ENCODE measurements at places on chromosomes 12 and 14.

DNA sequence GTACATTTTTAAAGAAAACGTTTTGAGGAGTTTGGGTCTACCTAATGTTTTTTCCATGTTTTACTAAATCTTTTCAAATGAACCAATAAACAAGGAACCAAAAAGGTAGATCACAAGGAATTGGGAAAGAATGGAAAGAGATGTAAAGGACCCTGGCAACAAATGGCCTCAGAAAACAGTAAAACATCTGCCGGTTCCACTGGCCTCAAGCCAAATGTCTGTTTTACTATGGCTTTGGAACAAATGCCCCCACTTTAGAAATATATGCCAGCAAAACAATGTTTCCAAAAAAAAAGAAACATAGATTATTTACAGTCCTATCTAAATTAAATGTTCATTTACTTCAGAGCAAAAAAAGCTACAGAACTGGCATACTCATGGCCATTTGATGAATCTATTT is 3.0 kb downstream of the TRMT5 start:
- no peak for DNase-seq

DNA sequence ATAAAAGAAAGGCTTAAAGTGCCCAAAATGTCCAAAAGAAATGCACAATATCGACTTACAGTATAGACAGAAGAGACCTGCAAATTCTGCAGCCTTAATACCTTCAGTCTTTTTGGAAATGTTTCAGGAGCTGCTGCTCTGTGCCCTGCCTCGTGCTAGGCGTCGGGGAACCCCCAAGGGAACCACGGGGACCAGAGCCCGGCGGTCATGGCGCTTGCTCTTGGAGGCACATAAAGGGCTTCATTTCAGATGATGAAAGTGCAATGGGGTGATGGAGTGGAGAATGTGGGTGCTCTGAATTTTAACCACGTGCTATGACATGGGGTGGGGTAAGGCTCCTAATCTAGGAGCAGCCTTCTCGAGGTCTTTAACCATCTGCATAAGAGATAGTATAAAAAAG is 14.8 kb upstream of the AACS start:
- no peak for DNase-seq

- DNase-seq: no peak
These were observed 30.0 kb downstream of the TUNAR start for GRCh38 chr14:95906591-95906990.

- DNase-seq: peak; percentile 82
These were observed 37.2 kb downstream of the RDH12 start for GRCh38 chr14:67738740-67739504.

DNA sequence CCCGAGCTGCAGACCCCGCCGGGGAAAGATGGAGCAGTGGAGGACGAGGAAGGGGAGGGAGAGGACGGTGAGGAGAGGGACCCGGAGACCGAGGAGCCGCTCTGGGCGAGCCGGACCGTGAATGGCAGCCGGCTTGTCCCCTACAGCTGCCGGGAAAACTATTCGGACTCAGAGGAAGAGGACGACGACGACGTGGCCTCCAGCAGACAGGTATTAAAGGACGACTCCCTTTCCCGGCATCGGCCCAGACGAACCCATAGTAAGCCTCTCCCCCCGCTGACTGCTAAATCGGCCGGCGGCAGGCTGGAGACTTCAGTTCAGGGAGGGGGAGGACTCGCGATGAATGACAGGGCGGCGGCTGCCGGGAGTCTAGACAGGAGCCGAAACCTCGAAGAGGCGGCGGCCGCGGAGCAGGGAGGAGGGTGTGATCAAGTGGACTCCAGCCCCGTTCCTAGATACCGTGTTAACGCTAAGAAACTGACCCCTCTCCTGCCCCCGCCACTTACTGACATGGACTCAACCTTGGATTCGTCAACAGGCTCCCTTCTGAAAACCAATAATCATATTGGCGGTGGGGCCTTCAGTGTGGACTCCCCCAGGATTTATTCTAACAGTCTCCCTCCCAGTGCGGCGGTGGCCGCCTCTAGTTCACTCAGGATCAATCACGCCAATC is 962 bp downstream of the LEMD3 start:
- DNase-seq: no peak

DNA sequence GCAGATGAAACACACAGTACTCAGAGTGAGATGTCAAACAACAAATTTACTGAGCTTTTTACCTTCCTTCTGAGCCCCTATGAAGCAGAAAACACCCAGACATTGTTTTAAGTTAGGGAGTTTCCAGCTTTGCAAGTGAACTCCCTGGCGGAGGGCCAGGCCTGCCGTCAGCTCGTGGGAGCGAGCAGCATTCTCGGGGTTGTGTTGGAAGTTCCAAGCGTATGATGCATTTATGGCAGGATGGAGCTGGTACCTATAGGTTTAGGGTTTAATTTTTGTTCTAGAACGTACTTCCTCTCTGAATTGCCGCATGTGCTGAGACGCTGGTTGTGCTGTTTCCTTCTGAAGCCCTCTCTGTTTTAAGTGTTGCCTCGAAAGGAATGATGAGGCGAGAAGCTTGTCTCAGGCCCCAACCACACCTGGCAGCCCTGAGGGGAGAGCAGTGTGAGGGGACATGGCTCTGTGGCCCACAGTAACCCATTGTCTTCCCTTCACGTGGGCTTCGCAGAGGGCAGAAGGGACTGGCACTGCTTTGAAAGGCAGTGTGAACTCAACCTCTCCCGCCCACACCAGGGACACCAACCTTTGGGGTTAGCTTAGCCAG is 76.6 kb downstream of the SSPN start:
- peak; percentile 75 for DNase-seq

DNA sequence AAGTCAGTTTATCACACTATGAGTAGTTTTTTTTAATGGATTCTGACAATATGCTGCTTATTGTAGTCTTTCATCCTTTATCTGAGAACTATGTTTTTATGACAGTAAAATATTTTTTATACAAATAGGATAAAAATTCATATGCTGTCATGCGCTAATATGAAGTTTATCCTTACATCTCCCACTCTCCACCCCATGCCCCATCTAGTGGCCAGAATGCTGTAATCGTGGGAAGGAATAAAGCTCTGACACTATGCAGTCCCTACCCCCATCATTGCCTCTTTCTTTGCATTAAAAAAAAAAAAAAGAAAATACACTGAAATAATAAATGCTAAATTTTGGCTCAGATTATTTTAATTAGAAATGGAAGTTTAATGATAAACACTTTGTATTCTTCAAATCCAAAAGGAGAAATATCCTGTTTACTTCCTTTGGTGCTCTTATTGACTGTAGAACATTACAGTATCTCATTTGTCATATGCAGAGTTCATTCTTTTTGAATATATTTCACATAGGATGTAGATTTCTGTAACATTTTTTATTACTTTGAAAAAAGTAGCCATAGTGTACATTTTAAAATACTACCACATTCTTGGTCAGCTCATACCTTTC is 145.9 kb upstream of the SLCO1C1 start:
- no peak for DNase-seq

DNA sequence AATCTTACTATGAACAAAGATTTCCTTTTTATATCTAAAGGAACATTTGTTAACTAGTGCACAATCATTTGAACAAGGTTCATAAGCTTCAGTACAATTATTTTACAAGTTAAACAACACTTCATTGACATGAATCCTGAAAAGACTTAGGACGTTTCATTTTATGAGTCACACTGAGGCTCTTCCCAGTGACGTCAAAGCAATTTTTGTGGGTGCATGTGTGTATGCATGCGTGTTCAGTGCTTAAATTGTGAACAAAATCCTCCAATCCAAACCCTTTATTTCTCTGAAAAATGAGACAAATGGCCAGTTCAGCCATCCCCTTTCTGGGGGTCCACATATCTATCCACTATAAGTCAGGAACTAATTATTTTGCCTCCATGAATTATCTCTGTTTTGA is 2.9 kb downstream of the LMNTD1 start:
- DNase-seq: no peak

GRCh38 chr12:125525879-125526278 is 460.6 kb downstream of the AACS start:
- no peak for DNase-seq

DNA sequence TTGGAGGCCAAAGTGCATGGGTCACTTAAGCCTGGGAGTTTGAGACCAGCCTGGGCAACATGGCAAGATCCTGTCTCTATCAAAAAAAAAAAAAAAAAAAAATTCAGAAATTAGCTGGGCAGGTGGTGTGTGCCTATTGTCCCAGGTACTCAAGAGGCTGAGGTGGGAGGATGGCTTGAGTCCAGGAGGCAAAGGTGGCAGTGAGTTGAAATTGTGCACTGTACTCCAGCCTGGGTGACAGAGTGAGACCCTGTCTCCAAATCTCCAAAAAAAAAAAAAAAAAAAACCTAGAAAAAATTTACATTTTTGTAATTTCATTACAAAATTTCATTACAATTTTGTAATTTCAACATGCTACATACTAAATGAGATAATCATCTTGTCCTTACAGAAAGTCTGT is 42.7 kb downstream of the SYNE2 start:
- no peak for DNase-seq

DNA sequence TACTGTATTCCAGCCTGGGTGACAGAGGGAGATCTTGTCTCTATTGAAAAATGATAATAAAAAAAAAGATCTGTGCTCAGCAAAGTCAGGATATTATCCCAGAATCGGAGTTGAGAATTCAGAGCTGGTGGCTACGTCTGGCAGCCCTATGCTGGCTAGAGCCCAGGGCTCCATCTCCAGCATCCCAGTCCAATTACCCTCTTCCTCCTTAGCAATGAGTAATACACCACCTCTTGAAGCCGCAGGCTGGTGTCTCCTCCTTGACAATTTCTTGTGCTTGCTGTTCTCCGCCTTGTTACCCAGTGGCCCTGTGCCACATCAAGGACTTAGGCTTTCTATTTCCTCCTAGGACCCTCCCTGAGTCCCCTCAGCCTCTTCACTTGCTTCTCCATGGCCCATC is 38.4 kb upstream of the DDX11 start:
- DNase-seq: no peak

- DNase-seq: no peak
These were observed 94.3 kb upstream of the PDE3A start for GRCh38 chr12:20274008-20274407.

- DNase-seq: no peak
These were observed 110.2 kb downstream of the RASSF9 start for GRCh38 chr12:85725991-85726390.

DNA sequence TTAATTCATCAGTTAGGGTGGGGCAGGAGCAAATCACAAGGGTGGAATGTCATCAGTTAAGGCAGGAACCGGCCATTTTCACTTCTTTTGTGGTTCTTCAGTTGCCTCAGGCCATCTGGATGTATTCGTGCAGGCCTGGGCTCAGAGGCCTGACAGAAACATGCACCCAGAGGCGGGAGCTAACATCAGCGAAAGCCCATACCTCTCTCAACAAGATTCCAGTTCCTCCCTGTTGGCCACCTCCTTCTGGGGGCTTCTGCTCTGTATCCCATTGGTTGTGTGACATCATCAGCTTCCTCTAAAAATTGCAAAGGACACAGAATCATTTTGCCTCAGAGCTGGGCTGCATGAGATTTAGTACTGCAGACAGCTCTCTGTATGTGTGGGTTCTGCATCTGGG is 134.3 kb downstream of the ZNF664 start:
- DNase-seq: no peak

GRCh38 chr12:89238593-89238992 is 113.7 kb downstream of the DUSP6 start:
- DNase-seq: no peak

GRCh38 chr12:127980585-127980984 is 286.4 kb upstream of the TMEM132C start:
- DNase-seq: no peak

GRCh38 chr14:33457617-33458016 is 493.3 kb downstream of the EGLN3 start:
- DNase-seq: no peak

DNA sequence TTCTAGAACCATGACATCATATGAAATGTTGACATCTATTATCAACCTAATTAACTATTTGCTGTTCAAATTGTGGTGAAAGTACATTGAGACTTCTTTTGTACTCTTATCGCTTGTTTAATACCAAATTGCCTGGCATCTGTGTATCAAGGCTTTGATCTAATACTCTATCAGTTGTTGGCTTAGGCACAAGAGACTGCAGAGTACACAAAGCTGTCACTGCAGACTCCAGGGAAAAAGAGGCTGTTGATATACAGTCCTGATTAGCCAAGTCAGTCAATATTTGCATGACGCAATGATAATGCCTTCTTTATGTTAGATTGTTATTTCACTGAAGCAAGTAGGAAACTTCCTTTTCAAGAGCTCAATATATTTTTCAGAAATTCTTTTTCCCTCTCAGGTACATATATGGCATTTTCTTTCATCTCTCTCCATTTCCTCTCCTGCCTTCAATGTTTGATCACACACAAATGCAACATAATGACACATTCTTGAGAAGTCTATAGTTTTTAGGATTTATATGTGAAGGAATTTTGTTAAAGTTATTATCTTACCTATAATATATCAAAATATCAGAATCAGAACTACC is 32.3 kb upstream of the PTCSC3 start:
- no peak for DNase-seq

DNA sequence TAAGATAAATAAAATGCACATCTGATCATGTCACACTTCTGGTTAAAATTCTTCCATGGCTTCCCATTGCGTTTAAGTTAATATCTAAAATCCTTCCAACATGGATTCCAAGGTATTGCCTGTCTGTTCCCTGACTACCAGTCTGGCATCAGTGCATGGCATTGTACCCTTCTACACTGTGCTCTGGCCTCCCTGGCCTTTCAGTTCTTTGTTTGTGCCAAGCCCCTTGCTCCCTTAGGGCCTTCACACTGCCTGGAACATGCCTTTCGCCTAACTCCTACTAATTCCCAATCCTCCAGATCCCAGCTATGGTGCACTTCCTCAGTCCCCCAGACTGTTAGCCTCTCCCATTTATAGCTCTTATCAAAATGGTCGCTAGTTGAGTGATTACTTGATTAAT is 6.3 kb downstream of the CIPC start:
- no peak for DNase-seq

DNA sequence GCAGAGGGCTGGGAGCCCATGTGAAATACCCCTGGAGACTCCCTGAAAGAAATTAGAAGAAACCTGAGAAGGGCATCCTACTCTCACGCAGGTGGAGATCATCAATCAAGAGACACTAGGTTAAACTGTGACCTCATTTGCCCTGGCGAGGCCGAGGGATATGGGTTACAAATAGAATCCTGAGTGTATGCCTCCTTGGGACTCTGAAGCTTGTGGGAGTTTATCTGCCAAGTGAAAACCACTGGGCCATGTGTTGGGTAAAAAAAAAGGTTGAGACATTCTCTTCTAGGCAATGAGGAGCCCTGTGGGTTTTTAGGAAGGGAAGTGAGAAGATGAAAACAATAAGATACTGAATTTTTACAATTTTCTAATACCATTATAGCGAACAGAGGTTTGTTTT is 160.7 kb upstream of the ARID2 start:
- DNase-seq: no peak

- DNase-seq: no peak
These were observed 172.2 kb downstream of the FLRT2 start for GRCh38 chr14:85702191-85702590.

DNA sequence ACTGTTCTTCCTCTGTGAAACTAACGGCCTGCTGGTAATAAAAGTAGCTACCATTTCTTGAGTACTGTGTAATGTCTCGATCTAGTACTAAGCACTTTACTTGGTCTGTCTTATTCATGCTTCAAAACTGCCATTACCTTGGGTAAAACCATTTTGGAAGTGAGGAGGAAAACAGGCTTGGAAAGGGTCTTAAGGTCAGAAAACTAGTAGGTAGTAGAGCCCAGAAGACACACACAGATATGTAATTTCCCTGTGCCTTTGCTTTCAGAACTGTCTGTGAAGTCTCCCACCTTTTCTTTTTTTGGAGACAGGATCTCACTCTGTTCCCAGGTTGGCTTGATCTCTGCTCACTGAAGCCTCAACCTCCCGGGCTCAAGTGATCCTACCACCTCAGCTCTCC is 3.4 kb upstream of the DDX55 start:
- no peak for DNase-seq

- no peak for DNase-seq
These were observed 11.4 kb upstream of the SOS2 start for GRCh38 chr14:50242566-50243310.

Data from fibroblast of skin of left biceps (primary cell).